ENCODE measurements at places on chromosomes 3 and 15.

DNA sequence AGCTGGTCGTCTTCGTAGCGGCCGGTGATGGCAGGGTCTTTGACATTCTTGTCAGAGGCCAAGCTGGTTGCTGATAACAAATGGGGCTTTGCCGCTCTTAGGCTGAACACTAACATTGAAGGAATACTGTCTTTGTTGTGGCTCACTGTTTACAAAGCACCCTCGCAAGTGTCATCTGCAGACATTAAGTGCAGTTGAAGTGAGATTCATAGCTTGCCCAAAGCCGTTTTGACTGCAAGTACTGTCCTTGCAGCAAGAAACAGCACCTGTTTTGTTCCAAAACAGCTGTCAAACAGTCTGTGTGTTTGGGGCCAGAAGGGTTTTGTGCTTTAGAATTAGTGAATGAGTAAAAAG is 568 bp downstream of the SENP2 start:
- DNase-seq: no peak

GRCh38 chr3:9074079-9074478 is 110.8 kb upstream of the RAD18 start:
- no peak for DNase-seq

DNA sequence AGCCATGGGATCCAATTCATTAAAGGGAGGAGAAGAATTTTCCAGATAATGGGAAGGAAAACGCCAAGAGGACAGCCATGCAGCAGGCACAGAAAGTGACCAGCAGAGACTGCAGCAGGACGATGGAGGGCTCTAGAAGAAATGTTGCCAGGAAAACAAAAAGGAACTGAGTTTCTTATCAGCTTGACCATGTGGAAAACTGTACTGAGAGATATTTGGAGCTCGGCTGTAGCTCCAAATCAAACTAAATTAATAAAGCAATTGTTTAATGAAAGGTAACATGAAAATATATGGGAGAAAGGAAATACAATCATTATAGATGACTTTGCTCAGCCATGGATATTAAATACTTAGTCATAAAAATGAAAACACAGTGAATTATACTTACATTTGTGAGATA is 63.7 kb downstream of the SSR3 start:
- DNase-seq: no peak

DNA sequence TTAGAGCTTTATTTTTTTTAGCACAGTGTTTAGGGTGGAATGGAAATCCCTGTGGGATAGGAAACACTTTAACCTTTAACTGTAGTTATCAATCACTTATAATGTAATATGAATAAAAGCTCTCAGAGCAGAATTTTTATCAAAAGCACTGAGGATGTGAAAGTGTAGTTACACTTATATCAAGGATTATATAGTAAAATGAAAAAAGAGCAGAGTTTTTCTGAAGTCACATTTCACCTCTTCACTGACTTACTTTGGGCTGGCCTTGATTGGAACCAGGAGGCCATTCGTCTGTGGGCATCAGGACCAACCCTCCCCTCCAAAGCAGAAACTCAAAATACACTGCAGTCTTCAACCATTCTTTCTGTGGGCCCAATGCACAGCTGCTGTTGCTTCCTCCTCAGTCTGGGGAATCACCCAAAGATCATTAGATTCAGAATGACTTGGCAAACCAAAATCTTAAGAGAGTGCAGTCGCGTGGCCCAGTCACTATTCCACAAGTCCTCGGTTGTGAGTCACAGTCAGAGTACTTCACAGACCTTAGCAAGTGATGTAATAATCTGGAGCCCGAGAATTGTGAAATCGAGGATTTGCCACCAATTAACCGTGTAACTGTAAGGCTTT is 132.6 kb upstream of the COL8A1 start:
- no peak for DNase-seq

DNA sequence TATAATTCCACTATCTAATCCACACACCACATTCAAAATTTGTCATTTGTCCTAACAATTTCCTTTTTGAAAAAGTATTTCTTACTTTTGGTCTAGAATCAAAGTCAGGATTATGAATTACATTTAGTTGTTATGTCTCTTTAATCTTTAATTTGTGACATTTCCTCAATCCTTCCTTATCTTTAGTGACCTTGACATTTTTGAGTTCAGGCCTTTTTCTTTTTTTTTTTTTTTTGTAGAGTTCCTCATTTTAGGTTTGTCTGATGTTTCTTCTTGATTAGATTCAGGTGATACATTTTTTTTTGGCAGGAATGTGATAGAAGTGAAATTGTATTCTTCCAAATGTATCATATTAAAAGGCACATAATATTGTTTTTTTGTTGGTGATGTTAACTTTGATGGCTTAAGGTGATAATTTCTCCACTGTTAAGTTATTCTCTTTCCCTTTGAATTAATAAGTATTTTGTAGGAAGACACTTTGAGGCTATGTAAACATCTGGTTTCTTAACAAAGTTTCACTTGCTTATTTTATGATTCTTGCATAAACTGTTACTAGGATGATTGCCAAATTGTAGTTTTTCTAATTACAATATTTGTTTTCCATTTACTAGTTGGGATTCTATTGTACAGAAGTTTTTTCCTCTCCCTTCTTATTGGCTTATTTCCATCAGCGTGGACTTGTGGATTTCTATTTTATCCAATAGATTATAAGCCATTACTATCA is 16.3 kb downstream of the SLC35G2 start:
- no peak for DNase-seq

DNA sequence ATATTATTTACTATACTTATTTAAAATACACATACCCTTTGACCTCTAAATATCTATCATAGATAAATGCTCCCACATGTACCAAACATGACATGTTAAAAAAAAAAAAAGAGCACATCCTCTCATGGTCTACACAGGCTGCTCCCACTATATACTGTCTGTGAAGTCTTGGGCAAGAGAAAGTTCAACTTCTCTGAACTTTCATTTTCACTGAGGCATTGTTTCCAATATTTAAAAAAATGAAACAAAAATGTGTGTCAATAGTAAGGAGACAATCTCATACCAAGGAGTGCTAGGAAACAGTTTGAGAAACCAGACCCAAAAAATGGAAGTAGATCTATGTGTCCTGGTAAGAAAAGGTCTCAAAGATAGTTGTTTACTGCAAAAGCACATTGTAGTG is 29.3 kb downstream of the SLC4A7 start:
- no peak for DNase-seq

- DNase-seq: no peak
These were observed 127.9 kb upstream of the RARB start for GRCh38 chr3:25300141-25300540.

DNA sequence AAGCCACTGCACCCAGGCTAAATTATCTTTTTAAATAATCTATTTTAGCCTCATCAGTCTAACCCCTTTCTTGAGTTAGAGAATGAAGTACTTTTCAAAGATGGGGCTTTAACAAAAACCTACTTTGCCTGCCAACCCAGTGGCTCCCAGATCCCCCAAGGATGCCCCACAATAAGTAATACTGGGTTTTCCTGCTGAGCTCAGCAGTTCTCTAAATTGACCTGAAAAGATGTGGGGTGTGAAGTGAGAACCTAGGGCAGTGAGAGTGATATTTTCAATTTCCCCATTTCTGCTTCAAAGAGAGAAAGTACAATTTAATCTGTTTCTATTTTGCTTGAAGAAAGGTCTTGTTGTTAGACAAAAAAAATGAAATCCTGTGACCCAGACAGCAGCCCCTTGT is 318.5 kb upstream of the UMPS start:
- DNase-seq: no peak

- no peak for DNase-seq
These were observed 30.3 kb downstream of the SEC61A1 start for GRCh38 chr3:128082546-128082945.

DNA sequence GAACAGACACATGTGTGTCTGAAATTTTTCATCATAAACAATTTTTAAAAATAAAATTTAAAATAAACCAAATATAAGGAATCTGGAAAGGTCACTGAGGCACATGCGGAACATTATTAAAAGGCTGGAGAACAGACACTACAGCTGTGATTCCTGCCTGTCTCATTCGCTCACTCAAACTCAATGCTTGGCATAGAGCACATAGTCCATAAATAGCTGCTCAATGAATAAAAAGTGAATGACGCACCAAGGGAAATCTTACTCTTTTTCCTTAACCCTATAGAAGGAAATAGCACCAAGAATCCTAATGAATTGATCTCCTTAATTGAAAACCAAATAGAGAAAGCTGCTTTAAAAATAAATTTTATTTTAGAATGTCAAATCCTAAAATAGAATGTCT is 98.4 kb downstream of the FSIP1 start:
- DNase-seq: no peak

DNA sequence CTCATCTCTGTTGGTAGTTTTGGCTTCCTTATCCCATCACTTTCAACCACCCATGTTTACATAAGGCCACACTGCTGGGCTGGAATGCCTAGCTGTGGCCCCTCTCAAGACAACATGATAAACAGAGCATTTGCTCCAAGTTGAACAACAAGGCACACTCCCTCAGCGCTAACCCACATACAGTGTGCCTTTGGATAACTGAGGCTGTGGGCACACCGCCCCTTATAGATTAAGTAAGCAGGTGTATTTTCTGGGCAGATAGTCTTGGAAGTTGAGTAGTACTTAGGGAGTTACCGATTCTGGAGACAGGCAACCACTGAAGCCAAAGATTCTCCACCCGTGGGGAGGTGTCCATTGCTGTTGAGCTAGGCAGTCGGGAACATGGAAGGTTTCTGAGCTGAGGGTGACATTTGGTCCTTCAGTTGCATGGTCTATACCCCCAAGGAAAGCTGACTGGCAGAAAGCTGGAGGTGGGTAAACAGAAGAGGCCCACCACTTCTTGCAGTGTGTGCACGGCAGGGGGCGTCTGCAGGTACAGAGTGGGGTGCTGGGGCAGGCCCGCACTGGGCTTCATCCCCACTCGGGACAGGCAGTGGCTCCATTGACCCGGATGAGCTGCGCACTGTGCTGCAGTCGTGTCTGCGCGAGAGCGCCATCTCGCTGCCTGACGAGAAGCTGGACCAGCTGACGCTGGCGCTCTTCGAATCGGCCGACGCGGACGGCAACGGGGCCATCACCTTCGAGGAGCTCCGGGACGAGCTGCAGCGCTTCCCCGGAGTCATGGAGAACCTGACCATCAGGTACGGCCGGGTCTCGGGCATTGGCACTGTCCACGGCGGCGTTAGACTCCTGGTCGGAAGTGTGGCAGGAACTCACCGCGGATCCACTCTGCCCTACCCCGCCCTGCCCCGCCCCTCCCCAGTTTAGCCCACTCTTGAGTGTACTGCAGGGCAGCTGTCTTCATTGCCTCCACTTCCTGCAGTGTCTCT is 16.8 kb downstream of the NOX5 start:
- DNase-seq: no peak

DNA sequence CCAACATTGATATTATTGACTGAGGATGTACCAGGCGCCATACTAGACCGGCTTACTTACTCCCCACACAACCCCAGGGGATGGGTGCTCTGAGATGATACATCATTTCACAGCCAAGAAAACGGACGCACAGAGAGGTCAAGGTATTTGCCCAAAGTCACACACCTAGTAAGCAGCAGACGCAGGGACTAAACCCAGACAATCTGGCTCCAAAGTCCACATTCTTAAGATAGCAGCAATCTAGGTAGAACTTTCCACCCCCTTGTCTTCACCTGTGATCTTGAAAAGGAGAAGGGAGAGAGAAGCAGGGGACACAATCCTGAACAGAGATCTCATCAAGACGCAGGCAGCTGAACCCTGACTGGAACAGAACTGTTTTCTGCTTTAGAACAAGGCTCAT is 200.6 kb downstream of the XXYLT1 start:
- DNase-seq: no peak

DNA sequence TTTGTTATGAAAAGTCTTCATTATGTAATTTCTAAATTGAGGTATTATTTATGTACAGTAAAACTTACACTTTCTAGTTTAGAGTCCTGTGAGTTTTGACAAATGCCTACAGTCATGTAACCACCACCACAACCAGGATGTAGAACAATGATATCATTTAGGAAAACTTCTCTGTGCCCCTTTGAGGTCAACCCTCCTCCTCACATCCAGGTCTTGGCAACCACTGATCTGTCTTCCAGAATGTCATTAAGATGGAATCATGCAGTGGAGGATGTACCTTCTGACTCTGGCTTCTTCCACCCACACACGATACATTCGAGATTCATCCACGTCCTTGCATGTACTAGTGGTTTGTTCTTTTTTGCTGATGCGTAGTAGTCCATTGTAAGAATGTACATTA is 23.2 kb downstream of the MINAR1 start:
- no peak for DNase-seq

GRCh38 chr15:57337868-57338411 is 38.4 kb upstream of the CGNL1 start:
- no peak for DNase-seq

DNA sequence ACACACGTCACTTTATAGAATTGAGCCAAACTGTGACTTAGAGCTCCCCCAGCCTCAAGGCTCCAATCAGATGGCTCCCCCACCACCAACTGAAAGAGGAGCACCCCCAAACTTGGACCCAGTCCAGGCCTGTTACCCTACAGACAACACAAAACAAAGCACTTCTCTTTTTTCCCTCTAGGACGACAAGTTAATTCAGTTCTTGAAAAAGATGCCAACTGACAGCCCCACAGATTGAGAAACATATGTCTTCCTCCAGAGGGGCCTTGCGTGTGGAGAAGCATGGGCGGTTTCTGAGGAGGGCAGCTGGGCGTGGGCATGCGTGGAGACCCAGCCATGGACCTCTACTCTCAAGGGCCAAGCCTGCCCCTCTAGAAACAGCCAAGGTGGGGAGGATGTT is 229.5 kb downstream of the SHQ1 start:
- DNase-seq: no peak

- no peak for DNase-seq
These were observed 284.7 kb upstream of the STT3B start for GRCh38 chr3:31247850-31248562.

- DNase-seq: no peak
These were observed 452.4 kb downstream of the SHQ1 start for GRCh38 chr3:72395776-72396311.

DNA sequence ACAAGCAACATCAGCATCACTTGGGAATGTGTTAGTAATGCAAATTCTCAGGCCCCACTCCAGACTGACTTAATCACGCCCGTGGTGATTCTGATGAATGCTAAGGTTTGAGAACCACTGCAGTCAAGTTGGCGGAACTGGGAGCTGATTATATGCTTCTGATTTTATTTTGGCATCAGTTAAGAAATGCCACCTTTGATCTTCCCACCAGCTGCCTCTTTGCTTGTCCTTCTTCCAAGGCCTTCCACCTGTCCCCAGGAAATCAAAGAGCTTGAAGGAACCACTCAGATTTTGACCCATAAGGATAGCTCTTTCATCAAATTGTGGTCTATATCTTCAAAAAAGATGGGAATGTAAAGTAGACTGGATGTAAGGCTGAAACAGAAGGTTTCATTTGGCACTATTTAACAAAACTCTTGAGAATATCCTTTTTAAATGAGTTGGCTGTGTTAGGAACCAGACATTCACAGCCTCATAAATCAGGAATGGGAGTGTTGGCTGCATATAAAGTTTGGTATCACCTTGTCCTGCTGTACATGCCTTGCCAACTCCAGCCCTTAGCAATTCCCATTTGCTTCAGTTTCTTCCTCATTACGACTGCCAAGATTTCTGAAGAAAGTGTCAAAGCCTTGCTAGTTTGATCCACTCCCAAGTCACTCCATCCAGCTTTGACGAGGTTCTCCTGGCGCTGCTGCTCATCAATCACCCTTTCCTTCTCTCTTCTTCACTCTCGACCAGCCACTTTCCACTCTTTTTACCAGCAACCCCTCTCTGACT is 125.8 kb upstream of the NPHP3 start:
- DNase-seq: no peak
